ENCODE measurements at places on chromosomes 7 and 10. TPM values are rescaled to one million over a fixed set of nuclear protein-coding genes. Genes with fewer than 3 reads are reported as not detected.

DNA sequence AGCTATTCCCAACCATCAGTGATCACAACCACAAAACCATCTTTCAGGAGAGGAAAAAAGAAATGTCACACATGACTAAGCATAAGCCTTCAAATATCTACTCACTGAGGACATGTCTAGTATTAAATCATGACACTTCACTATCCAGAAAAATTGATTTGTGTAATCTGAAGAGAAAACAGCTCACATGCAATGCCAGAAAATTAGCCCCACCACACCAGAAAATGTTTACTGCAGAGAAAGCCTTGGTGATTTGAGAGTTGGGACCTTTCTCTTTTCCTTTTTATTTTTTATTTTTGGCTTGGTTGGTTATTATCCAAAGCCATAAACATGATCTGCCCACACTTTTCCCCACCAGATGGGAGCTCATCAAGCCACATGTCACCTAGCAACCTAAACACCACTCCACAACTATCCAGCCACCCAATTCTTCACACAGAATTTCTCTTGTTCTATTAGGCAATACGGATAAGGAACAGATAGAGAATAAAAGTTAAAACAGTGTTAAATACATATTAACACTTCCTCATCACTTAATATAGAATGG lies 3.1 kb downstream of the PARD3 start:
- no peak for DNase-seq

- DNase-seq, result no peak
These were observed 264.7 kb downstream of the GLRX3 start for GRCh38 chr10:130400890-130401289.

DNA sequence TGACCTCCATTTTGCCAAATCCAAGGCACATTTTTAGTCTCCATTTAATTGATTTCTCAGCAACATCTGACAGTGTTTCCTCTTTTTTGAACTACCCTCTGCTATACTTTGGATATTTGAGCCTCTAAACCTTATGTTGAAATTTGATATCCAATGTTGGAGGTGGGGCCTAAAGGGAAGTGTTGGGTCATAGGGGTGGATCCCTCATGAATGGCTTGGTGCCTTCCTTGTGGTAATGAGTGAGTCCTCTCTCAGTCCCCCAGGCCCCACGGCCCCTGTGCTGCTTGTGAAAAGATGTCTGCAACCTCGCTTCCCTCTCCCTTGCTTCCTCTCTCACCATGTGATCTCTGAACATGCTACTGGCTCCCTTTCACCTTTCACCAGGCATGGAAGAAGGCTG lies 96.8 kb upstream of the DGKB start:
- peak; percentile 9 for DNase-seq

- no peak for DNase-seq
These were observed 162.6 kb downstream of the KLF6 start for GRCh38 chr10:3622427-3622826.

DNA sequence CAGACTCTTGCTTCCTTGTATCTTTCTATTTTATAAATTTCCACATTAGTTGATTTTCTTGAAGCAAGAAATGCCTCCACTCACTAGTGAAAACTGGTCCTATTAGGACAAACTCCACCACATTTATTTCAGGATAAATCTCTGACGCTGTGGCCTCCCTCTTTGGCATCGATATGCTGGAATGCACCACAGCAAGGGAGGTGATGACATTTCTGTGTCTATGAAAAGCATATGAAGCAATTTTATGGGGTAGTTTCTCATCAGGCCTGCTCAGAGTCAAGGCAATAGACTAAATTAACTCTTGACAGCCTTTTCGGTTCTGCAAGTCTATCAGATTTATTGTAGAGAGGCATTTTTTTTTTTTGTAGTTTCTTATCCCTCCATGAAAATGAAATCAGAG lies 304.4 kb downstream of the ZEB1 start:
- DNase-seq, result no peak

FKBP9 gene
- total RNA-seq, result 277 TPM

BUD23 gene
- 129 TPM for total RNA-seq
